ENCODE measurements at places on chromosomes 6 and 20. TPM values are rescaled to one million over a fixed set of nuclear protein-coding genes. Genes with fewer than 3 reads are reported as not detected.

The VSX1 gene
- 0.79 TPM for total RNA-seq

The ATP9A gene
- 16.1 TPM for total RNA-seq

The RALGAPB gene
- total RNA-seq, result 18.2 TPM

The LY86 gene
- total RNA-seq, result not detected

The CAGE1 gene
- total RNA-seq, result not detected

The LBP gene
- 1.2 TPM for total RNA-seq

The ASIP gene
- not detected for total RNA-seq

The CLIC1 gene
- 471 TPM for total RNA-seq

The TCF21 gene
- 0.09 TPM for total RNA-seq

The FAM217A gene
- not detected for total RNA-seq

The ERVFRD-1 gene
- not detected for total RNA-seq

The CDC40 gene
- total RNA-seq, result 7.9 TPM

The SLC44A4 gene
- not detected for total RNA-seq

The DEFB121 gene
- total RNA-seq, result not detected

The RNF182 gene
- total RNA-seq, result 3.3 TPM

The RIPPLY2 gene
- not detected for total RNA-seq

The OPN5 gene
- total RNA-seq, result not detected

The SNAP25 gene
- total RNA-seq, result 15.4 TPM

The IL17A gene
- total RNA-seq, result not detected

The LAMA4 gene
- 1.3 TPM for total RNA-seq

The PDE10A gene
- total RNA-seq, result 28.6 TPM

The CALHM5 gene
- 0.06 TPM for total RNA-seq

All from A549 treated with Mapracorat at 1 μM for 4 hours (cell line).